Breast epithelium (tissue), 4 donors: ENCODE measurements at places on chromosomes 11 and 22. TPM values are rescaled to one million over a fixed set of nuclear protein-coding genes. Genes with fewer than 3 reads are reported as not detected.
A peak's percentile ranks its signal among the peaks of the same experiment; 100 is the strongest.

DNA sequence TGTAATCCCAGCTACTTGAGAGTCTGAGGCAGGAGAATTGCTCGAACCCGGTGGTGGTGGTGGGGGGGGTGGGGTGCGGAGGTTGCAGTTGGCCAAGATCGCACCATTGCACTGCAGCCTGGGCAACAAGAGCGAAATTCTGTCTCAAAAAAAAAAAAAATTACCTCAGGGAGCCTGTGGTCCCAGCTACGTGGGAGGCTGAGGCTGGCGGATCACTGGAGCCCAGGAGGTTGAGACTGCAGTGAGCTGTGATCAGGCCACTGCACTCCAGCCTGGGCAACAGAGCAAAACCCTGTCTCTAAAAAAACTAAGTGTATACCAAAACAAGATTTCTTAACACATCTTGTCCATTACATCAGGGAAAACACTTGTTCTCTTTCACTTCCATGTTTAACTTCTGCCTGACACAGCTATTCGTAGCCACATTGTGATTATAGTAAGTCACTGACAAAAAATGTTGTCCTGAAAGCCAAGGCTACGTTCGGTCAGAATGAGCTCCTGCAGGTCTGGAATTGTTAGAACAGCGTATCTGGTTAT is 1.4 kb downstream of the TMEM80 start:
- H3K4me3 ChIP-seq = peak overlapping the region; percentile 89
- H3K4me1 ChIP-seq = peaks cover 13% of the 10 kb centered on the region
- DNase-seq = no peak
- H3K27ac ChIP-seq = peak overlapping the region; percentile 100

DNA sequence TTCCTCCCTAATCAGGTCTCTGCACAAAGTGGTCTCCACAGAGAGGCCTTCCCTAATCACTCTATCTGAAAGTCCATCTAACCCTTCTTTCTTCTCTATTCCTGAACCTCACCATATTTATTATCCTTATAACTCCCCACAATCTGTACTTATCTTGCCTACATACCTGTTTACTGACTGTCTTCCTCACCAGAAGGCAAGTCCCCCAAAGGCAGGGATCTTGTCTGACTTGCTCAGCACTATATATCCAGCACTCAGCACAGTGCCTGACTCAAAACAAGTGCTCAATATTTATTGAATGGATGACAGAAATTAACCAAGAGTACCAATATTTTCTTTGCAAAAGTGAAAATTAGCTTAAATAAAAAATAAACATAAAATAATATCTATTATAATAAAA is 5.5 kb downstream of the DCUN1D5 start:
- H3K36me3 ChIP-seq = peaks cover 4% of the 10 kb centered on the region
- no peak overlapping the region for H3K27ac ChIP-seq
- peaks cover 4% of the 10 kb centered on the region for H3K4me1 ChIP-seq

DNA sequence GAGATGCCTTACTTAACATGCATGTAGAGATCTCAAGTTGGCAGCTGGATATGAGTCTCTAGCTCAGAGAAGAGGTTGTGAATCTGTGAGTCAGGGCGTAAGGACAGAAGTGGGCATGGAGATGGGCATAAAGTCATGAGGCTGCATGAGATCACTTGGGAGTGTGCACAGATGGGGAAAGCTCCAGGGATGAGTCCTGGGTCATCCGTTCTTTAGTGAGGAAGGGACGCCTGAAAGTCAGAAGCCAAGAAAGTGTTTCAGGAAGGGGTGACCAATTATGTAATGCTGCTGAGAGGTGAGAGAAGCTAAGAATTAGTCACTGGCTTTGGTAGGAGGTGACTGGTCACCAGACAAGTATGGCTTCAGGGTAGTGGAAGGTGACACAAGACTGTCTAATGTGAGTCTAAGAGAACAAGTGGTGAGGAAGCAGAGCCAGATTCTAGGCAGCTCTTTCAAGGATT is 6.7 kb downstream of the ACP2 start:
- no peaks in the 10 kb centered on the region for H3K36me3 ChIP-seq
- DNase-seq = no peak
- no peaks in the 10 kb centered on the region for H3K27me3 ChIP-seq
- H3K4me3 ChIP-seq = no peak overlapping the region
- no peaks in the 10 kb centered on the region for H3K4me1 ChIP-seq

GRCh38 chr11:57283231-57283990 is 41.3 kb downstream of the TNKS1BP1 start:
- no peaks in the 10 kb centered on the region for H3K36me3 ChIP-seq
- H3K27ac ChIP-seq = peak overlapping the region; percentile 54
- H3K4me3 ChIP-seq = no peak overlapping the region

DNA sequence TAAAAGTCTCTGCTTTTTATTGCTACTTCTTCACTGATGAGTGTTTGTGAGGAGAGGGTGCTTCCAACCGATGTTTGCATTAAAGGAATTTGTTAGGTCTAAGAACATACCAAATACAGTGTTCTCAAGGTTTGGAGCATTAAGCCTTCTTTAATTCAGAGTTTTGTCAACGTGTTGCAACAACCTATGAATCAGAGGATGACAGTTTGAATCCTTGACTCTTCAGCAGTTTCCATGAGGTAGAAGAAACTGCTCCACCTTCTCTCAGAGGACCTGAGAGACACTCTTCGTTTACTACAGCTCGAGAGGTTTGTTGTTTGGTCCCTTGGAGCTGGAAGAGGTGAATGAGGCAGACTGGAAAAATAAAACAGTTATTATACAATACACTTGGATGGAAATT is 55.7 kb downstream of the NCAM1 start:
- DNase-seq = no peak
- no peaks in the 10 kb centered on the region for H3K36me3 ChIP-seq
- H3K4me3 ChIP-seq = no peak overlapping the region
- no peaks in the 10 kb centered on the region for H3K27me3 ChIP-seq

- no peak overlapping the region for H3K27ac ChIP-seq
- H3K27me3 ChIP-seq = no peaks in the 10 kb centered on the region
- no peak overlapping the region for H3K4me3 ChIP-seq
- no peaks in the 10 kb centered on the region for H3K4me1 ChIP-seq
- H3K36me3 ChIP-seq = no peaks in the 10 kb centered on the region
Observed at GRCh38 chr22:45535290-45535689, 32.6 kb downstream of the FBLN1 start.

DNA sequence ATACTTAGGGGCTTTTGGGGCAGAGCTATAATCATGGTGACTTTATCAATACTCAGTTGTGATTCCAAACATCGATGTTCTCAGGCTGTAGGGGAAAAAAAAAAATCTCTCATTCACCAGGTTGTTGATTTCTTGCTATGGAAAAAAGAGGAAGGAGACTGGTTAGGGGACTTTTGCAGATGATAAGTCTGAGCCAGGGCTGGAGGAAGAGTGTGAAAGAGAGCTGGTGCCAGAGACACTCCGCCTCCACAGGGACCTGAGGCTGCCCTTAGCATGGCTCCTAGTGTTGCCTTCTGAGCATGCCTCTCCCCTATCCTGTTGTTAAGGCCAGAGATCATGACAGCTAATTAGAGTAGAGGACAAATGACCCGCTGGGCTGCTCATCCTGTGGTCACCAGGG is 16.9 kb downstream of the UPB1 start:
- H3K4me1 ChIP-seq = no peaks in the 10 kb centered on the region
- no peaks in the 10 kb centered on the region for H3K27me3 ChIP-seq
- DNase-seq = no peak
- no peaks in the 10 kb centered on the region for H3K36me3 ChIP-seq

DNA sequence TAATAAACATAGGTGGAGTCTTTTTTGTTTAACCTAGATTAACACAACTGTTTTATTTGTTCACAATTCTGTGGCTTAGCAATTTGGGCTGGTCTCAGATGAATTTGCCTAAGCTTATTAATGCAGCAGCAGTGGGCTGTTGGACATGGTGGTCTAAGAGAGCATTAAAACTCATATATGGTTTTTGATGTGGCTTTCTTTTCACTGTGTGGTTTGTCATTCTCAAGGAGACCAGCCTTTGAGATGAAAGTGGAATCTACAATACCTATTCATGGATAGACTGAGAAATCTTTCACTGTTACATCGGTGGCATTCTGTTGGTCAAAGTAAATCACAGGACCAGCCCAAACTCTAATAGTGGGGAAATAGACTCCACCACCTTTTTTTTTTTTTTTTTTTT is 39.6 kb downstream of the CUL5 start:
- no peak overlapping the region for H3K4me3 ChIP-seq
- H3K4me1 ChIP-seq = no peaks in the 10 kb centered on the region

DNA sequence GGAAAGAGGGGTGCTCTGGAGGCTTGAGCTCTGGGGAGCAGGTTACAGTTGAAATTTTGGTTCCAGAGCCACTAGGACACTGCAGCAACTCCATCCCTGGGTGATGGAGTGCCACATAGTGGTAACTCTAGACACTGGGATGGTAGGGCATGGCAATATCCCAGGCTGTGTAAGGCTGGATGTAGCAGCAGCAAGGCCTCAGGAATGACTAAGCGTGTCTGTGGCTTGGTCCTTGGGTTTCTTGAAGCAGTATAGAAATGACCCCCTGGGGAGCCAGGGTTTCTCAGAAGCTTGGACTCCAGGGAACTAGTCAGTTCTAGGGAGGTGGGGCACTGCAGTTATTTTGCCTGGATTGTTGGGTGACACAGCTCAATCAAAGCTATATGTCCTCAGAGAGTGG is 8.1 kb downstream of the MS4A4A start:
- no peak overlapping the region for H3K4me3 ChIP-seq
- H3K4me1 ChIP-seq = no peaks in the 10 kb centered on the region
- no peak overlapping the region for H3K27ac ChIP-seq
- H3K36me3 ChIP-seq = no peaks in the 10 kb centered on the region
- DNase-seq = no peak

GRCh38 chr22:37982938-37983859 is 1.2 kb downstream of the SOX10 start:
- H3K27ac ChIP-seq = peak overlapping the region; percentile 91
- peak overlapping the region; percentile 66 for H3K4me3 ChIP-seq
- H3K27me3 ChIP-seq = no peaks in the 10 kb centered on the region
- no peaks in the 10 kb centered on the region for H3K4me1 ChIP-seq
- no peaks in the 10 kb centered on the region for H3K36me3 ChIP-seq
- no peak for DNase-seq

DNA sequence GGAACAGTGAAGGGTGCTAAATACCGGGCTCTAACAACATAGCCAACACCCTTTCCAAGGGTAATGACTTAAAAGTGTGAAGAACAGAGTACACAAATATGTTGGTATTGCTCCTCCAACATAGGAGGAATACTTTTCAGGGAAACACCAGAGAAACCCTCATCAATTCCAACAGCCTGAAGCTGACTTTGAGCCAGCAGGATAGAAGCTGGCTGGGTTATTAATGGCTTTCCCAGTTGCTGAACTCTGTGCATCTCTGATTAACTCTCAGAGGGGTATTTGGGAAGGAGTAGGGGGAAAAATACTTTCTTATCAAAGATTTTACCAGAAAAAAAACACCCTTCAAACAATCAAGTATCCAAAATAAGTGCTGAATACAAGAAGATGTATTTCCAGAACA is 95.6 kb downstream of the AMBRA1 start:
- no peak for DNase-seq
- no peak overlapping the region for H3K27ac ChIP-seq
- no peak overlapping the region for H3K4me3 ChIP-seq
- no peaks in the 10 kb centered on the region for H3K27me3 ChIP-seq

DNA sequence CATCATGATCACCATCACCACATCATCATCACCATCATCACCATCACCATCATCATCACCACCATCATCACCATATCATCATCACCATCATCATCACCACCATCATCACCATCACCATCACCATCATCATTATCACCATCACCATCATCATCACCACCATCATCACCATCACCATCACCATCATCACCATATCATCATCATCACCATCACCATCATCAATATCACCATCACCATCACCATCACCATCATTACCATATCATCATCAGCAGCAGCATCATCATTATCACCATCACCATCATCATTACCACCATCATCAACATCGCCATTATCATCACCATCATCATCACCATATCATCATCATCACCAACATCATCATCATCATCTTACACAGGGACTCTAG is 351.1 kb downstream of the MIAT start:
- no peak overlapping the region for H3K4me3 ChIP-seq
- DNase-seq = no peak
- H3K27ac ChIP-seq = no peak overlapping the region
- H3K27me3 ChIP-seq = no peaks in the 10 kb centered on the region
- H3K36me3 ChIP-seq = no peaks in the 10 kb centered on the region
- no peaks in the 10 kb centered on the region for H3K4me1 ChIP-seq

- H3K4me3 ChIP-seq = no peak overlapping the region
- no peaks in the 10 kb centered on the region for H3K4me1 ChIP-seq
- no peak overlapping the region for H3K27ac ChIP-seq
- no peaks in the 10 kb centered on the region for H3K36me3 ChIP-seq
- no peaks in the 10 kb centered on the region for H3K27me3 ChIP-seq
- no peak for DNase-seq
Observed at GRCh38 chr11:125090816-125091215, 20.6 kb downstream of the TMEM218 start.

DNA sequence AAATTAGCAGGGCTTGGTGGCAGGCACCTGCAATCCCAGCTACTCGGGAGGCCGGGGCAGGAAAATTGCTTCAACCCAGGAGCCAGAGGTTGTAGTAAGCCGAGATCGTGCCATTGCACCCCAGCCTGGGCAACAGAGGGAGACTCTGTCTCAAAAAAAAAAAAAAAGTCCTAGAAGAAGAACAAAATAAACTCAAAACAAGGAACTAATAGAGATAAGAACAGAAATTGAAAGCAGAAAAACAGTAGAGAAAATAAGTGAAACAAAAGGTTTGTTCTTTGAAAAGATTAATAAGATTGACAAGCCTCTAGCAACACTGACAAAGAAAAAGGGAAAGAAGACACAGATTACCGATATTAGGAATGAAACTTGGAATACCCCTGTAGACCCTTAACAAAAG is 45.1 kb upstream of the CBX7 start:
- H3K27ac ChIP-seq = no peak overlapping the region
- no peak for DNase-seq
- H3K4me1 ChIP-seq = no peaks in the 10 kb centered on the region

DNA sequence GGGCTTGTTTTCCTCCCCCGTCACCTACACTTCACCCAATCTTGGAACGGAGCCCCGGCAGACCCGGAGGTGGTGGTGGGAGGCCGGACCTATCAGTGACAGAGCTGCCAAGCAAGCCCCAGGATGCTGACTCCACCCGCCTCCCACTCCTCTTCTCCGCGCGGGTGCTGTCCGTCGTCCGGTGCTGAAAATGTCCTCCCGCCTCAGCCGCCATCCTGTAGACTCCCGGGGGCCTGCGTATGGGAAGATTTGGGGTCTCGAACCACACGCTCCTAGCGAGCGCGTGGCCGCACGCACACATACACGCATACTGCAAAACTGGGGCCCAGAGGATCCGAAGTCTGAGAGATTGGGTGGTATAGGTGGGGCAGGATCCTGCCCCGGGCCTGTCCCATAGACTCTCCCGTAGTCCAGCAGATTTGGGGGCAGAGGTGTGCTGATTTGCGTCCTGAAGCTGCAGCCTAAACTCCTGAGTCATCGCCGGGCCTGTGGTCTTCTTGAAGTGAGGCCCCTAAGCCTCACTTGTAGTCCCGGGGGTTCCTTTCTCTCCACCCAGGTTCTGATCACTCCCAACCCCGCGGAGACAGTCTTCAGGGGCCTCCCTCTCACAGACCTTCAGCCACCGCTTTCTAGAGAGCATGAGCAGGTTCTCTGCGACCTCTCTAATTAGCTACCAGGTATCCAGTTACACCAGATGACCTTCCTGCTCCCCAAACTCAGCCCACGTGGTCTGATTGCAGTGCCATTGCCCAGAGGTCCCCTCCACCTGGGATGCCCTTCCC is 796 bp upstream of the YIF1A start:
- H3K27me3 ChIP-seq = peaks cover 5% of the 10 kb centered on the region
- no peaks in the 10 kb centered on the region for H3K36me3 ChIP-seq
- peak overlapping the region; percentile 98 for H3K27ac ChIP-seq
- H3K4me3 ChIP-seq = peak overlapping the region; percentile 72
- no peaks in the 10 kb centered on the region for H3K4me1 ChIP-seq

GP1BB gene
- 2.9 TPM for total RNA-seq

GNG3 gene
- total RNA-seq = not detected
